ENCODE measurements at places on chromosomes 6 and 20. TPM values are rescaled to one million over a fixed set of nuclear protein-coding genes. Genes with fewer than 3 reads are reported as not detected.

TMEM244 gene
- total RNA-seq: 0.75 TPM

OTOR gene
- total RNA-seq: not detected

UNC93A gene
- not detected for total RNA-seq

SIRPB1 gene
- 4.5 TPM for total RNA-seq

CDH26 gene
- 0.24 TPM for total RNA-seq

BPIFB4 gene
- not detected for total RNA-seq

RAD21L1 gene
- total RNA-seq: not detected

COX4I2 gene
- not detected for total RNA-seq

RSPH4A gene
- total RNA-seq: 0.40 TPM

RHAG gene
- not detected for total RNA-seq

SMAP1 gene
- 7.7 TPM for total RNA-seq

TSHZ2 gene
- 1.5 TPM for total RNA-seq

PACRG gene
- total RNA-seq: not detected

Measured in A375 (cell line).